Cortex of kidney (tissue), 1 donor: ENCODE measurements at places on chromosomes 6 and 20.

- no peak for DNase-seq
Measured at GRCh38 chr20:8807480-8808201, 261.2 kb upstream of the PLCB4 start.

DNA sequence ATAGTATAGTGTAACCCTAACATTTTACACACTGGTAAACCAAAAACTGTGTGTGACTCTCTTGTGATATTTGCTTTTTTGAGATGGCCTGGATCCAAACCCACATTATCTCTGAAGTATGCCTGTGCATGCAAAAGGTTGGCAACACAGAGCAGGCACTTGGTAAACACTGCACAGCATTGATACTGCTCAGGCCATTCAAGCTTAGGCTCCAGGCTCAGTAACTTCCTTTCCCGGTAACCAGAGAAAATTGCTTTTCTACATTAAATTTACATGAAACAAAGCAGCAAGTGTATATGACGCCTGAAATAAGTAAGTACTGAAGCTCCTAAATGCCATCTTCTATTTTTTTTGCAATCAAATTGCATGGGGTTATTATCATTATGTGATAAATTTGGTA lies 205.7 kb downstream of the EPM2A start:
- DNase-seq: no peak

DNA sequence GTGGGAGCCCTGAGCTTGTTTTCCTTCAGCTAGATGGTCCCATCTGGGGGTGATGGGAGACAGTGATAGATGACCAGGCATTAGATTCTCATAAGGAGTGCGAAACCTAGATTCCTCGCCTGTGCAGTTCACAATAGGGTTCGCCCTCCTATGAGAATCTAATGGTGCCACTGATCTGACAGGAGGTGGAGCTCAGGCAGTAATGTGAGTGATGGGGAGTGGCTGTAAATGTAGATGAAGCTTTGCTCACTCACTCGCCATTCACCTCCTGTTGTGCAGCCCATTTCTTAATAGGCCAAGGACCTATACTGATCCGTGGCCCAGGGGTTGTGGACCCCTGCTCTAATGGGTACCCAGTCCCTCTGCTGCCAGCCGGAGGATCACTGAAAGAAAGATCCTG lies 20.7 kb upstream of the KCNB1 start:
- DNase-seq: no peak

DNA sequence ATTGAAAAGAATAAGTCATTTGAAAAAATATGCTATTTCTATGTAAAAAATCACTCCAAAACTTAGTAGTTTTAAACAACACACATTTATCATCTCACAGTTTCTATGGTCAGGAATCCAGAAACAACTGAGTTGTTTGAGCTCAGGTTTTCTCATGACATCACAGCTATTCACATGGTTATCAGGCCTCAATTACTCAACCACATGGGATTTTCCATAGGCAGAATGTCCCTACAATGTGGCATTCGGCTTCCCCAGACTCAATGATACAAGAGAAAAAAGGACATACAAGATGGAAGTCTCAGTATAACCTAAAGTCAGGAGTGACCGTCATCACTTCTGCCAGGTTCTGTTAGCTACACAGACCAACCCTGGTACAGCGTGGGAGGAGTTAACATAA lies 3.4 kb upstream of the SLC35D3 start:
- no peak for DNase-seq

DNA sequence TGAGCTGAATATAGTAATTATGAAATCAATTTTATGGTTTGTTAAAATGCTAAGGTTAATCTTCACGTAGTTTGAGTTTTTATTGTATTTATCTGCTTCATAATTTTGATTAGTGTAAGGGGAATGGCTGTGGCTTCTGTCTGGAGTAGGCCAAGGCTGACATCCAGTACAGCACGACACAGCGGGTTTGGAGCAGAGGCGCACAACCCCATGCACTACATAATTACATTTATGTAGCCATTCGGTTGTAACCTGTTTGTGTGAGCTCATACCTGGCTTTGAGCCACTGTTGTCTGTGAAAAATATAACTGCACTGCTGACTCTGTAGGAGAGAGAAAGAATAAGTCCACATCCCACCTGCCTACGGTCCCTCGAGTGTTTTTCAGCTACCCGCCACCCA lies 615.5 kb downstream of the EYS start:
- DNase-seq: no peak

DNA sequence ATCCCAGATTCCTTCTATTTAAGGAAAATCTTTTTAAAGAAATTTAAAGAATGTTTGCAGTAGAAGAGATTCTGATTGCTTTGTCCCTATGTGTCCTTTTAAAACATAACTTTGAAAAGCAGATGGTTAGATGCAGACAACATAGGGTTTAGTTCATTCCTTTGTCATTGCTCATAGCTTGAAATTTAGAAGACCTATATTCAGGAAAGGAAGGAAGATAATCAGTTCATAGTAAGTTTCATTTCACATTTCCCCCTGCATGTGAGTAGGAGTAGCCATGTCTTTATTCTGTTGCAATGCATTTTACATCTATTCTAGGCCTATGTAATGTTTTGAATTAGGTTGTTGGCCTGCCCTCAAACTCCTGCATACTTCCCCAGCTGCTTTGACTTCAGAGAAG lies 197.9 kb upstream of the GRIK2 start:
- no peak for DNase-seq

GRCh38 chr6:97668716-97669115 lies 385.7 kb upstream of the MMS22L start:
- DNase-seq: no peak
